ENCODE measurements at places on chromosomes 2 and 18.

- no peak for DNase-seq
Measured at GRCh38 chr18:23226391-23226790, 91.1 kb downstream of the CABLES1 start.

GRCh38 chr2:124335058-124335457, 310.0 kb downstream of the CNTNAP5 start:
- DNase-seq, result no peak

GRCh38 chr2:218547978-218548377, 20.2 kb downstream of the USP37 start:
- no peak for DNase-seq

GRCh38 chr2:222576171-222577081, 79.5 kb downstream of the FARSB start:
- no peak for DNase-seq

DNA sequence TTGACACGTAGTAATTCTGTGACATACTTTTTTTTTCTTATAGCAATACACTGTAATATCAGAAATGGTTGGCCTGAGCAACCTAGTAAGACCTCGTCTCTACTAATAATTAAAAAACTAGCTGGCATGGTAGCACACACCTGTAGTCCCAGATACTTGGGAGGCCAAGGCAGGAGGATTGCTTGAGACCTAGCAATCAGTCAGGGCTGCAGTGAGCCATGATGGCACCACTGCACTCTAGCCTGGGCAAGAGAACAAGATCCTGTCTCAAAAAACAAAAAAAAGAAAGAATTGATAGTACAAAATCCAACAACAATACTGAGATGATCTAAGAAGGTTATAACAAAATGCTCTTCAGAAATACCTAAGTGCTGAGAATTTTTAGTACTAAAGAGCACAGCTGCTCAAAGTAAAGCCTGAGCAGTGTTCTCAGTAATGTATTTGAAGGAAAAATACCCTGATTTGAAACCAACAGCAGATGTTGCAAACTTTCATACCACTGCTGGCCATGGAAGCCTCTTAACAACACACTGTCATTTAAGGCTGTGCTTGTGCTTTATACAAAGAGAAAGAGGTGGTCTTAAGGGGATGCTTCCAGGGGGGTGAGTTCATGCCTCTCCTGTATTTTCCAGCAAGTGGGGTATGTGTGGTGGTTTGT, 132.6 kb upstream of the CDCA7 start:
- DNase-seq, result no peak

GRCh38 chr2:136766073-136766404, 694 bp downstream of the THSD7B start:
- DNase-seq, result peak; percentile 69

- no peak for DNase-seq
Measured at GRCh38 chr2:47007223-47007825, 91.7 kb upstream of the MCFD2 start.

DNA sequence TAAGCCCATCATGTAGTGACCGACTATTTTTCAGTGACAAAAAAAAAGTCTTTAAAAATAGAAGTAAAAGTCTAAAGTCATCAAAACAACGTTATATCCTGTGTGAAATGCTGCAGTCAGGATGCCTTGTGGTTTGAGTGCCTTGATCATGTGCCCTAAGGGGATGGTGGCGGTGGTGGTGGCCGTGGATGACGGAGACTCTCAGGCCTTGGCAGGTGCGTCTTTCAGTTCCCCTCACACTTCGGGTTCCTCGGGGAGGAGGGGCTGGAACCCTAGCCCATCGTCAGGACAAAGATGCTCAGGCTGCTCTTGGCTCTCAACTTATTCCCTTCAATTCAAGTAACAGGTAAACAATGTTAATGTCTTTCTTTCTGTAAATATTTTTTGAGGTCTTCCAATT, at the start of gene CD28:
Gene CD28, plus strand, starts transcription at position 237 of the 400 bp plus-strand sequence. Its CDS starts 58 bp downstream, at position 295.
- DNase-seq, result no peak

DNA sequence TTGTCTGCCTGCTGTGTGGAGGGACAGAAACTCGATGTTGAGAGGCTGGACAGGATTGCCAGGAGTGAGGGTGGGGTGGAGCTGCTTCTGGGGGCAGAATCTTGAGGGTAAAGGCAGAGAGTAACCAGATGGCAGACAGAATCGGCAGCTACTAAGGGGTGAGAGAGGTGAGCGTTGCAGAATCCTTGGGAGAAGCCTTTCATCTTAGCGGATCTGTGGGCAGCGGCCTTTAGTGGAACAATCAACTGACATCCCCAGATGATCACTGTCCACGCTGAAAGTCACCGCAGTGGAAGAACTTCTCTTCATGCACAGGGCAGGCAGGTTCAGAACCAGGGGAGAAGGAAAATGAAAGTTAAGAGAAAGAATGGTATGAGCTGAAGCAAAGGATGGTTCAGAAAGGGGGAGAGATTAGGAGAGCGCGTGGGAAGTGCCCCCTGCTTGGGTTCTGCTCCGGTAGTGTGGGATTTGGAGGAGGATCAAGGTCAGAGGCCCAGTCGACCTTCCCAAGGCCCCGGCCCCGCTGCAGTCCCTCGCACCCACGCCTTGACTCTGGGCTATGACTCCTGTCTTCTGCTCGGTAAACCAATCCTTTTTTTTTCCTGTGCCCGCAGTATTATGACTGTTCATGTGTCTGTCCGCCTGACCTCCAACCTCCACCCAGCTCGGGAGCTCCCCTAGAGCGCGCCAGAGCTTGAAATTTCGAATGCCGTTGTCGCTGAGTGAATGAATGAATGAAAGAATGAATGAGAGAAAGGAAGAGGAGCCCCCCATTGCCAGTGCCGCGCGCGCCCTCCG, 584 bp downstream of the BOLA3 start:
- peak; percentile 20 for DNase-seq

DNA sequence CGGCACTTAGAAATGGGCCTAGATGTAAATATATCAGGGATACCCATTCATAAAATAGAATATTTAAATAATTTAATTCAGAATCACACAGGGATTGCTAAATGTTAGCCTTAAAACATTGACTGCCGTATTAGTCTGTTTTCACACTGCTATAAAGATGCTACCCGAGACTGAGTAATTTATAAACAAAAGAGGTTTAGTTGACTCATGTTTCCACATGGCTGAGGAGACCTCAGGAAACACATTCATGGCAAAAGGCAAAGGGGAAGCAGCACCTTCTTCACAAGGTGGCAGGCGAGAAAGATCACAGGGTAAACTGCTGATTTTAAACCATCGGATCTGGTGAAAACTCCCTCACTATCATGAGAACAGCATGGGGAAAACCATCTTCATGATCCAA, 223.6 kb upstream of the GULP1 start:
- DNase-seq, result no peak

- no peak for DNase-seq
Measured at GRCh38 chr2:7289697-7290096, 372.5 kb downstream of the RNF144A start.

DNA sequence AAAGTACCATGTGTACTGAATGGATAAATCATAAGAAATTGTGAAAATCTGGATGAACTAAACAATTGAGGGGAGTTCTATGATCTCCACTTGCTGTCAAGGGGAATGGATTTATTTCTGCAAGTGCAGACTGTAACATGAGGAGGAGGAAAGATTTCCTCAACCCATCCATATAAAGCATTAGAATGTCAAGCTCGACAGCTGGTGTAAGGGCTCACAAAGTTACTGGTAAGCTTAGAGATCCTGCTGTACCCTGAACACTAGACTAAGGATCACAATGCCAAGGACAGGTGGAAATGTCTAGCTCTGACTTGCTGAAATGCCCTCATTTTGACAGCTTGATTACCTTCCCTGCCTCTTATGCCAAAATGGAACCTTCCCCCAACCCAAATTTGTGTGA, 125.3 kb downstream of the TCF4 start:
- DNase-seq, result peak; percentile 13

GRCh38 chr18:47881752-47882455, 48.6 kb downstream of the SMAD2 start:
- DNase-seq, result no peak

GRCh38 chr18:21085579-21086166, 25.9 kb downstream of the ROCK1 start:
- DNase-seq, result no peak

GRCh38 chr2:83191316-83191715, 1267.8 kb downstream of the SUCLG1 start:
- DNase-seq, result no peak

DNA sequence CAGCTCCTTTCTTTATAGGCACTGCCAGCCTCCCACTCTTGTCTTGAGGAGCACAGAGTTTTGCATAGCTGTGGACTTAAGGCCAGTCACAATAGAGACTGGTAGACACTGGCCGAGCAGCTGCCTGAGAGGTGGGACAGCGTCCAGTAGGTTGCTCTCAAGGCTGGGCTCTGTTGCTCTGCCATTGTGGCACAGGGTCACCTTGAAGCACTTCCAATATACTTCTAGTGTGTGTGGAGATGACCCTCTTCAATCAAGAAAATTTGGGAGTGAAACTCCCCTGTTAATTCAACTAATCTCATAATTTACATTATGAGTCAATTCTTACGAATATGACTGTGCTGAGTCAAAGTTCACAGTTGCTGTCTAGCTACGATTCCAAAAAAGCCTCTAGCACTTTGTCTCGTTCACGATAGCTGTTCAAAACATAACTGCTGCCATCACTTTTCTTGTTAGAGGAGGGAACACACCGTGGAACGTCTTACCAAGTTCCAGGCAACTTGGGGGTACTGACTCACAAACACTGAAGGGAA, 636.2 kb downstream of the EPHA4 start:
- no peak for DNase-seq

GRCh38 chr2:127465258-127465657, 47.0 kb downstream of the PROC start:
- DNase-seq, result no peak

DNA sequence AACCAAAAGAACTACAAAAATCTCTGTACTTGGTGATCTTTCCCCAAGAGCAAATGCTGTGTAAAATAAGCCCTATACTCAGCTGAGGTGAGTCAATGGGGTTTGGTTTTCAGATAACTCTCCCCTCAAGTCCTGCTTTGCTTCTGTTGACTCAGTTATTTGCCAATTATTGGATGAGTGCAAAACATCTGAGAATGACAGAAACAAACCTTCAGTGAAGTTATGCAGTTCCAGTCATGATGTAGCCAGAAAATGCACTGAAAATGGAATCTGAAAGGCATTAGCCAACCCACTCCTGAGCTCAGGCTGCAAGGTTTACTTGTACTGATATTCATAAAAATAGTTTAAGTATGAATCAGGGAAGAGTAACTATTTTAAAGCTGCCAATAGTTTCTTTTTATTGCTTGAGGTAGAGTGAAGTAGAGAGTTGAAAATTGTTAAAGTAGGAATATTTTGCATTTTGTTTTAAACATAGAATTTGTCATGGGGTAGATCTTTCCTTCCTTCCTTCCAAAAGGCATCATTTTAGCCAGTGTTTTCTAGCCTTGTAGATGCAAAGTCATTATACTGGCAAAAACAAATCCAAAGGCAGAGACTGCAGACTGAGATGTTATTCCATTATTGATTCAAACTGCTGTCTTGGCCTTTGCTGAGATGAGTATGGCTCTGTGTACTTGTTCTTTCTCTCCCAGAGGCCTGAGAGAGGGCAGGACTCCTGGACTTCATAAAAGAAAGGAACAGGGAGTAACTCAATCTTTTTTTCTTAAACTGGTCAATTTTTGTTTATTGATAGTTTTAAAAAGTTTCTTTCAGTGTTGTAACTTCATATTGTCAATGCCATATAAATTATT, 215.3 kb downstream of the RND3 start:
- DNase-seq, result no peak

- peak; percentile 26 for DNase-seq
Measured at GRCh38 chr2:132448331-132448730, 31.7 kb downstream of the GPR39 start.

DNA sequence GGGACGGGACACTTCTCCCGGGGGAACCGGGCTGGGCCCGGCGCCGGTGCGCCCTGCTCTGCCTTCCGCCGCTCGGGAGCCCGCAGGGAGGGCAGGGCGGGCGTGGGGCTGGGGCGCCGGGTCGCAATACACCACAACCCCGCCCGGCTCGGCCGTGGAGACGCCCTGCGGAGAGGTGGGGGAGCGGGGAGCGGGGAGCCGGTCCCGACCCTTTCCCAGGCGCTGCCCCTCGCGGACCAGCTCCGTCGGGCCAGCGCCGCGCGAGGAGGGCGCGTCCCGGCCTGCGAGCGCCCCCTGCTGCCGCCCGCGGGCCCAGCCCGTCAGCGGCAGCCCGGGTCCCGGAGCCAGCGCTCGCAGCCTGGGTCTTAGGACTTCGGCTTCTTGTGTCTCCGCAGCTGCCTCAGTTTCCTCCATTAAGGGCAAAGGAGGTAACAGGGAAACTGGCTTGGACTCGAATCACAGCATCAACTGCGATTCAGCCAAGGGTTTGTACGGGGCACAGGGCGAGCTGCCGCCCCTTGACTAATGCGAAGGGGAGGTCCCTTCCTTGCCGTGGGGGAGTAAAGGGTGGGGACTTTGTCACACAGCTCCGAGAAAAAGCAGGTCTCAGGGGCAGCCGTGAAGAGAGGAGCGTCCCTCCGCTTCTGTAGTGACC, 635 bp upstream of the ADRA2B start:
- peak; percentile 84 for DNase-seq

DNA sequence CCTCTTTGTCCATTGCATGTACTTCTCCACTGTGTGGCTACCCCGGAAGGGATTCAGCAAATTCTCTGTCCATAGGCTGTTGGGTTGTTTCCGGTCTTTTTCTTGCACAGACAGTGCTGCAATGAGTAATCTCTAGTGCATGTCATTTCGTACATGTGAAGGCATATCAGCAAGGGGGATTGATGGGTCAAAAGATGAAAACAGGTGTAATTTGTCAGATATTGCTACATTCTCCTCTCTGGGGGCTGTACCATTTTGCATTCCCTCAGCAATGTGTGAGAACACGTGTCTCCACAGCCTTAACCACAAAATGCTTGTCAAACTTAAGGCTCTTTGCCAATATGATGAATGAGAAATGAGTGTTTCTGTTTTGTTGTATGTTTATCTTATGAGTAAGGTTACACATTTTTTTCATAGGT, 60.5 kb downstream of the KLHL29 start:
- DNase-seq, result no peak

DNA sequence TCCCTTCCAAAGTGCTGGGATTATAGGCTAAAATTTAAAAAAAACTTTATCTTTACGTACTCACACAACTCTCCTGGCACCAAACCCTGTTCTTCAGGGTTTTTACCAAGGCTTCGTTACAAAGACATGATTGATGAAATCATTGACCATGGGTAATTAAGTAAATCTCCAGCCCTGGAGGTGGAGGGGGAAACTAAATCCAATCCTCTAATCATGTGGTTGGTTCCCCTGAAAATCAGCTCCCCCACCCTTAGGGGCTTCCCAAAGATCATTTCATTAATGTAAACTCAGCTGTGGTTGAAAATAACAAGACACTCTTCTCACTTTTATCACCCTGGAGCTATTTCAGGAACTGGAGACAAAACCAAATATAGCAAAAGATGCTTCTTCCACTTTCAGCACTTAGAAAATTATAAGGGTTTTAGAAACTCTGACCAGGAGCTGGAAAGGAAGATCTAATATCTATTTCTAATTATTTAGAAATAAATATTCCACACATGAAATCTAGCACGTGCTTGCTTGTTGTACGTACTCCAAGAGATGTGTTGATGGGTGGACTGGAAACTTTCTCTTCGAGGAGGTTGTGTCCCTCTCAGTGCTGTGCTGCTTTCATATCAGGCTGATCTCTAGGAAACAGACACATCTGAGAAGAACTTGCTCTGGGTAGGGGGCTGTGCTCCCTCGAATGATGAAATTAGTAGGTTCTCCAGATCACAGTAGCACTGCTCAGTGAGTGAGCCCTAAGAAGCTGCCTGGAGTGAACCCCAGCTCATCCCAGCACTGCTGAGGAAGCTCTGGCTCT, 67.2 kb downstream of the SMAD4 start:
- no peak for DNase-seq
